ENCODE measurements at places on chromosomes 5 and 9.

GRCh38 chr5:45521067-45521466, 175.1 kb downstream of the HCN1 start:
- DNase-seq, result no peak

GRCh38 chr9:134618833-134619447, 22.7 kb upstream of the COL5A1 start:
- no peak for DNase-seq

DNA sequence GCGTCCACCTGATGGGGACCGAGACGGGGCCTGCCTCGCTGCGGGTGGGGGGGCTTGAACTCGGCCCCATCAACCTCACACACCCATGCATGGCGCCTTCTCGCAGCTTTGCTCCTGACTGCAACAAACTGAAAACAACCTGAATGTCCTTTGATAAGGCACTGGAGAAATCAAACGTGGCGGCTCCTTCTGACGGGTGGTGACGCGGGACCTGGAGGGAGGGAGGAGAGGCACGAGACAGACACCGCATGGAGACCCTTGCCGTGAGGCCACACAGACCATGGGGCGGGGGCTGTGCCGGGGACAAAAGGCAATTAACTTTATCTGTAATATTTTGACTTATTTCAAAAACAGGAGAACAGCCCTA, 48.6 kb downstream of the NACC2 start:
- no peak for DNase-seq

- no peak for DNase-seq
Measured at GRCh38 chr5:37552770-37553719, 173.9 kb downstream of the WDR70 start.

DNA sequence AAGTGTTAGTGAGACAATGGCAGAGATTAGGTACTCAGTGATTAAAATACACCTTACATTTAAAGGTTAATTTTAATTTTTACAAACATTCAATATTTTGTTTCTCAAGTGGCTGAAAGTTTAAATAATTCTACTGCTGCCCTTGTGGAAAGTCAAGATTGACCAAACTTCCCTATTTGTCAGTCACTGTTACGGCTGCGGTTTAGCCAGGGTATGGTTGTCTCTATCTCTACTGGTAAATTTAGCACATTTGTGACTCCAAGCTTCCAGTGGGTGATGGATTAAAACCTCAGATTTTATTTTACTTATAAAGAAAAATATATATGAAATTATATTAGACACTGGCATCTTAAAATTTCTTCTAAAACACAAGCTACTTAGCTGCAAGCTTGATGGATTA, 368.4 kb downstream of the CDH18 start:
- no peak for DNase-seq

DNA sequence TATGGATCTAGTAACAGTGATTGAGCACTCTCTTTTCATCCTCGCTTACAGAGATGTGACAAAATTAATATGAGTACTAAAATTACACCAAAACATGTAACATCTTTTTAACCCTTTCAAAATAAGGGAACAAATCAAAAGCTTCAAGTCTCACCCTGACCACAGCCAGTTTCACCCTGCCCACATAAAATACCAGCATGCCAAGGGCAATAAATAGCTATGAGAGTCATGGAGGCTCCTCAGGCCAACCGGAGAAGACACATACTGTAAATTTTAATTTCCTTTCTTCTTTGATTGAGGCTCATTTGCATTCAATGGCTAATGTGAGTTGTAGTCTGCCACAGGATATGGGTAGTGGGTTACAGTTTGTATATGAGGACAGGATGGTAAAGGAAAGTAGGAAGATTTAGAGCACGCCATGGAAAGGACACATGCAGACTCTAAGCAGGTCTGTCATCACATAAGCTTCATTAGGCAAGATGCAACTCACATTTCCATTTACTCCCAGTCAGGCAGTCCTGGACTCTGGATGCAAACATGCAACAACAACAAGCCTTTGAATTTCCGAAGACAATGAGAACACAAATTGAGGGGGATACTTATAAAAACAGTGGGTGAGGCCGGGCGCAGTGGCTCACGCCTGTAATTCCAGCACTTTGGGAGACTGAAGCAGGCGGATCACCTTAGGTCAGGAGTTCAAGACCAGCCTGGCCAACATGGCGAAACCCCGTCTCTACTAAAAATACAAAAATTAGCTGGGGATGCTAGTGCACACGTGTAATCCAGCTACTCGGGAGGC, 11.3 kb downstream of the IL4 start:
- no peak for DNase-seq

DNA sequence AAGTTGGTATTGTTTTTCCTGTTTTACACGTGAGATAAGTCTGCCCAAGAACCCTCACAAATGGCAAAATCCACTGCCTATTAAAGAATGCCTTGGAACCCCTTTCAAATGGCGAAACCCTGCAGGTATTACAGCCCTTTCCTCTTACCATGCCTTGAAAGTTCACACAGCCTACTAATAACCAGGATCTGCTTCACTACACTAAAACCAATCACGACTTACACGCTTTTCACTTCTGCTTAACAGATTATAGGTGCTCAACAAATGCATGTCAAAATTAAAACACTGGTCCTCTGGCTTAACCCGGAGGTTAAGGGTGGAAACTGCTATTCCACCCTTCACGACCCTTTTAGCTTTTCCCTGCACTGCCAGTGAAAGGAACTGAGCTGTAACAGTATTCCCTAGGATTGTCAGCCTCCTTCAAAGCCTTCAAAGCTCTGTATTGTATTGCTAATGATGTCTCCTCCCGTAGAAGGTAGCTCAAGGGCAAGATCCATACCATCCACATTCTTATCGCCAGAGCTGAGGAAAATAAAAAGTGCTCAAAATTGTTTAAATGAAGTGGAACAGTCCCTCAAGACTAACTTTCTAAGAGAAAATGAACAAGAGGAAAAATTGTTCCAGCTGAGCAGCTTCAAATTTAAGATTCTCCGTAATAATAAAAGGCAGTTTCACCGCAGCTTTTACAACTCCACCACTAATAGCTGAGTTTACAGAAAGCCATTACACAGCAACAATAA, 997 bp downstream of the AUH start:
- DNase-seq, result no peak

DNA sequence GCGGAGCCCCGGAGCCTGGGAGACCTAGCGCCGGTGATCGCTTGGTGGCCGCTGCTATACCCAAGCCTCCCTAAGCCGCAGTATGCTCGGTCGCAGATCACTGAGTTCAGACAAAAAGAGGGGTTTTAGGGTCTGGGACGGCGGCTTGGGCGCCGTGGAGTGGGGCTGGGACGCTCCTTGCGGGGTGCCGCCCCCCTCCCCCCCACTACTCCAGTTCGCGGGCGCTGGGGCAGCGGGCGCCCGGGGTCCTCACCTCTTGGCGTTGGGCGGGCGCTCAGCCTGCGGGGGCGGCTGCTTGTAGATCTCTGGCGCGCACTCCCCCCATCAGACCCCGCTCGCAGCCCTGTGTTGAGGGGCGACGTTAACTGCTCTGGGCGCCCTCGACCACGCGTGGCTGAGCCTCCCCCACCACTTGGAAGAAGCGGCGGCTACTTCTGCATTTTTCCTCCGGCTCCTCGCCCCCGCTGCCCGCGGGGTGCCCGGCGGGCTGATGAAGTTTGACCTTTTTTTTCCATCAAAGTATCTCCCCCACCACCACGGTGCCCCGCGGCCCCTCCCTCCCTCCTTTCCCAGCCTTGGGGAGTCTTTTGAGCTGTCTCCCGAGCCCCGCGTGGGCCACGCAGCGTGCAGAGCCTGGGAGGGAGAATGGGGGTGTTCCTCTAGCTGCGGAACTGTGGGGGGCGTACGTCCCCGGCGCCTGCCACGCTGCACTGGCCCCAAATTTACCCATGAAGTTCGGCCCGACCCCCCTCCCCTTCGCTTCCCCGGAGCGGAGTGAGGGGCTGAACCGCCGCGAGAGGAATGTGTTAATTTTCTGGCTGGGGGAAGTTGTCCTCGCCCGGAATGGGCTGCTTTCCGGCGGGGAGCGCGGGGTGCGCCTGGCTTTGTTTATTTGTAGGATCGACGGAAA, 1.2 kb downstream of the CXXC5 start:
- no peak for DNase-seq

- DNase-seq, result no peak
Measured at GRCh38 chr5:132219981-132220380, 7.7 kb downstream of the P4HA2 start.

Measured in stimulated activated CD4-positive, alpha-beta T cell treated with anti-CD3 and anti-CD28 coated beads, Interleukin-4, amount 100 ng/mL, for 4 hours (primary cell).